ENCODE measurements at places on chromosomes 5 and 9.

DNA sequence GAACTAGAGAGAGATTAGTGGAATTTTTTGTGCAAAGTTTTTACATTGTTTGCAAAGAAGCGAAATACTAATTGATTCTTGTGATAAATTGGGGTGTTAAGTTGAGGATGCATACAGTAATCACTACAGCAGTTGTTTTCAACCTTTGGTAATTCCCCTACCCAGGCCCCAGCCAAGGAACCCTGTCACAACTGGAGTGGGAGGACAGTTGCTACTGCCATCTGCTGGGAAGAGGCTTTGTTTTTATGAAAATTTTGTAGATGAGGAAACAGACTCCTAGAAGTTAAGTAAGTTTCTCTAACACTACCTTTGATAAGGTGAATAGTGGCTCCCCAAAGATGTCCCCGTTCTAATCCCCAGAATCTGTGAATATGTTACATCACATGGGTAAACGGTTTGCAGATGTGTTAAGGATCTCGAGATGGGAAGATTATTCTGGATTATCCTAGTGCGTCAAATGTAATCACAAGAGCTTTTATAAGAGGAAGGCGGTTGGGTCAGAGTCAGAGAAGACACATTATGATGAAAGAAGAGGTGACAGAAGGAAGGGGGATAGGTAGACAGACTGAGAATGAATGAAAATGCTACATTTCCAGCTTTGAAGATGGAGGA is 34.0 kb upstream of the PPP1R2B start:
- peak; percentile 4 for DNase-seq

GRCh38 chr9:95910023-95910707 is 34.7 kb downstream of the ERCC6L2 start:
- DNase-seq: no peak

GRCh38 chr9:80560976-80561375 is 989.2 kb downstream of the TLE4 start:
- no peak for DNase-seq

GRCh38 chr9:136669791-136670464 is 7.2 kb downstream of the EGFL7 start:
- no peak for DNase-seq

Data from fibroblast of the conjunctiva (primary cell).